ENCODE measurements at places on chromosomes 2 and 18.

- DNase-seq, result no peak
Observed at GRCh38 chr2:185665251-185665814, 73.3 kb upstream of the FSIP2 start.

- DNase-seq, result no peak
Observed at GRCh38 chr2:82224301-82224940, 1919.9 kb upstream of the LRRTM1 start.

- no peak for DNase-seq
Observed at GRCh38 chr18:63444580-63444979, 22.3 kb upstream of the VPS4B start.

- no peak for DNase-seq
Observed at GRCh38 chr2:70918016-70918415, 17.7 kb upstream of the ATP6V1B1 start.

GRCh38 chr2:207619764-207620203, 5.4 kb downstream of the METTL21A start:
- DNase-seq, result no peak

DNA sequence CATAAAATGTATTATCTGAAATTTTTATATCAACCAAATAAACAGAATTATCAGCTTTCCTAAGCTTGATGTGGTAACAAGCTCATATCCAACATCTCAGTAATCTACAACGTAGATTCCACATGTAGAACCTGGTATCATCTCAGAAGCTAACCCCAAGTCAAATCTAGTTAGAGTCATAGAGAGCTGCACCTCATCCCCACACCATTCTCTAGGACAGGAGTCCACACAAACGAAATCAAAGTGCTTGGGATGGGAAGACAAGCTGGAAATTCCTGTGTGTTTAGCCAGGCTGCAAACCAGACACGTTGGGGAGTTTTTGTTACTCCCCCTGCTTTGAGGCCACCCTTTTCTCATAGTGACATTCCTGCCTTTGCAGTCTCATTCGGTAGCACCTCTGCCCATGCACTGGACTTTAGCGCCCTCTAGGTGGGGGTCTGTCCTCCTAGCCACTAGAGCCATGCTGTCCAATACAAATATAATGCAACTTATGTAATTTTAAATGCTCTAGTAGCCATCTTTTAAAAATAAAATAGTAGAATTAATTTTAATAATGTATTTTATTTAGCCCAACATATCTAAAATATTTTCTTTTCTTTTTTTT, 28.1 kb upstream of the SATB2 start:
- peak; percentile 24 for DNase-seq

DNA sequence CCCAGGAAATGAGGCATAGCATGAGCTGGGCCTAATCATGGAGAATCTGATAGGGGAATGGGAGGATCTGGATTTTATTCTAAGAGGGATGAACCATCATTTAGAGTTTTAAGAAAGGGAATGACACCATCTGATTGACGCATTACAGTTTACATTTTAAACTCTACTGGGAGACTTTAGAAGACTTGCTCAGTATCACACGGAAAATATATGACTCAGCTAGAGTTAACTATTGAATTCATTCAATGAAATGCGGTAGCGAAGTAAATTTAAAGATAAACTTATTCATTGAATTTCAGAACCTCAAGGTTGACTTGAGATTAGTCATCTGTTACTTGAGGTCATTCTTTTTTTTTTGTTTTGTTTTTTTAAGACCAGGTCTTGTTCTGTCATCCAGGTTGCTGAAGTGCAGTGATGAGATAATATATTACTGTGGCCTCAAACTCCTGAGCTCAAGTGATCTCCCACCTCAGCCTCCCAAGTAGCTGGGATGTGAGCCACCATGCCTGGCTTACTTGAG, 25.0 kb downstream of the MC4R start:
- DNase-seq, result no peak

GRCh38 chr2:84940831-84941412, 30.0 kb upstream of the KCMF1 start:
- no peak for DNase-seq

GRCh38 chr2:217952409-217952808, 50.4 kb downstream of the TNS1 start:
- DNase-seq, result no peak

- no peak for DNase-seq
Observed at GRCh38 chr18:57954935-57955334, 89.1 kb upstream of the NEDD4L start.

DNA sequence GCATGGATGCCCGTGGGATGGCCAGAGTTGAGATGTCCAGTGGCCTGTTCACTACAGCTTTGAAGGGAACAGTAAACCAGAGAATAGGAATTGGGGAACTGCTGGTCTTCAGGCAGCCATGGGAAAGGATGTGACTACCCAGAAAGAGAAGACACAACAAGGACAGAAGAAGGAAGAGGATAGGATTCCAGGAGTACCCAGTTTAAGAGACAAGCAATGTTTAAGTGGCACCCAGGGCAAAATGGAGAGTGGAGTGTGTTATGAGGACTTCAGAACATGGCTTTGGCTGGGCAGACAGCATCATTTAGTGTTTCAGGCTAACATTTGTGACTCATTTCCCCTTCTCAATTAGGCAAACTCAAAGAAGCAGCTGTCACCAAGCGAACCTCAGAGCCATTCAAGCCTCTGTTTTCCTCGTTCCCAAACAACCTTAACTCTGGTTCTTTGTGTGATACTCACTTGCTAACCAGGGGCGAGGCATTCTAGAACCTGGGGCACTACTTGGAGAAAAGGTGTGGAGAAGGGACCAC, 4.0 kb upstream of the FAM124B start:
- DNase-seq, result no peak

GRCh38 chr2:130963849-130964793, 127.4 kb downstream of the ARHGEF4 start:
- no peak for DNase-seq

GRCh38 chr2:207765547-207765946, 4.2 kb downstream of the FZD5 start:
- DNase-seq, result no peak

GRCh38 chr2:217610401-217610814, 392.4 kb downstream of the TNS1 start:
- no peak for DNase-seq

- DNase-seq, result peak; percentile 16
Observed at GRCh38 chr2:138827426-138828054, 47.4 kb upstream of the NXPH2 start.

GRCh38 chr2:84815146-84815545, 65.7 kb downstream of the TRABD2A start:
- no peak for DNase-seq

- DNase-seq, result no peak
Observed at GRCh38 chr2:159176555-159176954, 109.9 kb downstream of the WDSUB1 start.

DNA sequence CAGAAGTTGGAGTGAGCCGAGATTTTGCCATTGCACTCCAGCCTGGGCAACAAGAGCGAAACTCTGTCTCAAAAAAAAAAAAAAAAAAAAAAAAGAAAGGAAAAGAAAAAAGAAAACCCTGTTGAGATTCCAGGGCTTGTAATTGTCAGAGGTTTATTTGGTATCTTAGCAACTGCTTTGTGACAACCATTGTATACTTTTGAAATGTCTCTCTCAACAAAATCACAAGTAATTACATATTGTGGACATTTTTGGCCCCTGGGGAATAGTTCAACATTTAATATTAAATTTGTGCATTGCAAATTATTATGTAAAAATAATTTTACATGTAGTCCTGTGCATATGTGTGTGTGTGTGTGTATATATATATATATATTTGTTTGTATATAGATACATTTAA, 270.8 kb downstream of the GALNT13 start:
- DNase-seq, result no peak

- no peak for DNase-seq
Observed at GRCh38 chr2:235836491-235836911, 331.7 kb downstream of the GBX2 start.

DNA sequence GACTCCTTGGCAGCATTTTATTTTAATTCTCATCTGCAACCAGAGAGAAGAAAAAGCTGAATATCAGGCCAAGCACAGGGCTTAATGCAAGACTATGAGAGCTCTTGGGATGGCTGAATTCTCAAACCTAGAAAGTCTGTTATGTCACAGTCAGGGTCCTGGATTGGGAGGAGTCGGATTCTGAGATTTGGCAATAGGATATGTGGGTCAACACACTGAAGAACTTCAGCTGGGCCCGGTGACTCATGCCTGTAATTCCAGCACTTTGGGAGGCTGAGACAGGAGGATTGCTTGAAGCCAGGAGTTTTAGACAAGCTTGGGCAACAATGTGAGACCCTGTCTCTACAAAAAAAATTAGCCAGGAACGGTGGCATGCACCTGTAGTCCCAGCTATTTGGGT, 102.4 kb downstream of the COL3A1 start:
- no peak for DNase-seq

DNA sequence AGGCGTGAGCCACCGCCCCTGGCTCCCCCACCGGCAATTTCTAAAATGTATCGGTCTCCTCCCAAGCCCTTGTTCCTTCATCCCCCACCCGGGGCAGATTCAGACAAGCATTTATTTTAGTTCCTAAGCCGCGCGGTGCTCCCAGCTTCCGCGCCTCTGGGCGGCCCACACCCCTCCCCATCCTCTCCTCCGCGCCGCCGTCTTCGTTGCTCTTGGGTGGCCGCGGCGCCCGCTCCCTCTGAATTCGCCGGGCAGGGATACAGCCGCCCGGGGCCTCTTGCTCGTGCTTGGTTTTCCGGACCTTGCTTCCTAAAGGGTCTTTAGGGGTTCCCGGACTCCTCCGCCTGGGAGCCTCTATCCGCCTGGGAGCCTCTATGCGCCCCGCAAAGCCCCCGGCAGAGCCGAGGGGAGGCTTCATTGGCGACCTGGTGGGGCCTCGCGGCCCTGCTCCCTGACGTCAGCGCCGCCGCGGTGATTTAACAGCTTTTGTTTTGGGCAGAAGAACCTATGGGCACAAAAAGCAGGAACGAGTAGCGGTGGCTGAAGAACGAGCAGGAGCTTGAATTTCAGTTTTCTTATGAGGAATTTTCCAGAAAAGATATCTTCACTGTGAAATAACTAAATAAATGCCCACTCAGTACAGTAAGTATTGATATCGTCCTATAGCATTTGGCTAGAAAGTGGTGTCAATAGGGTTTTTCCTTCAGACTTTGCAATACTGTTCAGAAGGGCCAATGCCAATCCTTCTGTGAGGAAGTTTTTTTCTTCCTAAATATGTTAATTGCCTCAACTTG, 37.3 kb downstream of the PRKRA start:
- peak; percentile 53 for DNase-seq

GRCh38 chr18:10285283-10285640, 169.2 kb upstream of the APCDD1 start:
- DNase-seq, result no peak

GRCh38 chr18:51107598-51108305, 77.7 kb downstream of the SMAD4 start:
- DNase-seq, result no peak

DNA sequence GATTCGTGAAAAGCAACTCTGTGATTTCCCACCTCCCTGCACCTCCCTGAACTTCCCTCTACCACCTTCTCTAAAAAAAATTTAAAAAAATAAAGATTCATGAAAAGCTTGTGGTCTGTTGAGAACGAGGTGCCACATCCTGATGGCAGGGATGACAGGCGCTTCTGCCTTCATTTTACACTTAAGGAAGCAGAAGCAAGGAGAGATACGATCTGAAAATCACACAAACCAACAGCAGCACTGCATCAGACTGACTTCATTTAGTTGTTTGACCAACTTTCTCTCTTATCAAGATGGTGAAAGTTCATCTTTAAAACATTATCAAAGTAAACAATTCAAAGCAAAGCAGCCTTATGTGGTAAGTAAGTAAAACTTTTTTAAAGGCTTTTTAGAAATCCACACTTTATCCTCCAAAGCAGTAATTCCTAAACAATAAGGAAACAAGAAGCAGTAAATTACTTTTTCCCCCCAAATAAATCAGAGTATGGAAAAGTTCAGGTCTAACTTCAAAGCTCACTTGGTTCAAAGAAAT, 15.5 kb downstream of the WDFY1 start:
- DNase-seq, result no peak

GRCh38 chr2:225428360-225428759, 28.9 kb downstream of the NYAP2 start:
- DNase-seq, result no peak

- DNase-seq, result no peak
Observed at GRCh38 chr2:10477443-10478297, 29.5 kb upstream of the ODC1 start.
